ENCODE measurements at places on chromosomes 7 and 10.

GRCh38 chr7:19558527-19558926, 150.3 kb downstream of the POLR1F start:
- peak; percentile 17 for DNase-seq

DNA sequence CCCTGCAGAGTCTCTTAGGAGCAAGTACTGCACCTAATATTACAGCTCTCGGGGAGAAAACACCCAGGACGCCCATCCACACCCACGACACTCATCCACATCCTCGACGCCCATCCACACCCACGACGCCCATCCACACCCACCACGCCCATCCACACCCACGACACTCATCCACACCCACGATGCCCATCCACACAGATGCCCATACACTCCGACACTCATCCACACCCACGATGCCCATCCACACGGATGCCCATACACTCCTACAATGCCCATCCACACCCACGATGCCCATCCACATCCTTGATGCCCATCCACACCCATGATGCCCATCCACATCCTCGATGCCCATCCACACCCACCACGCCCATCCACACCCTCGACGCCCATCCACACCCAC, 503.1 kb downstream of the PTPRN2 start:
- DNase-seq: no peak

- DNase-seq: no peak
Measured at GRCh38 chr7:94409200-94409948, 14.7 kb downstream of the COL1A2 start.

DNA sequence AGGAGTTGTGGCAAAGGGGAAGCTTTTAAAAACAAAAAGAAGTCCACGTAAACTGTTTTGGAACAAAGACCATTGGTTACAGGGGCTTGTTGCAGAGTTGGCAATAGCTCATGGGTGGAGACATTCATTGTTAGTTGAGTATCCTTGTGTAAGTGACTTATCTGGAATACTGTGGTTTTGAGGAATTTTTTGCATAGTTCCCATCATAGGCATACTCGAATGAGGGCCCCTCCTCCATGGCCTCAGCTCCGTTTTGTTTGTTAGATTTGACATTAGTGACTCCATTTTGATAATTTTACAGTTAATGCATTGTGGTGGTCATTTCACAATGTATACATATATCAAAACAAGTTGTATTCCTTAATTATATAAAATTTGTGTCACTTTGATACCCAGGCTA, 12.8 kb upstream of the SMKR1 start:
- peak; percentile 74 for DNase-seq

- DNase-seq: peak; percentile 95
Measured at GRCh38 chr10:3248526-3249306, 76.1 kb upstream of the PITRM1 start.

- no peak for DNase-seq
Measured at GRCh38 chr10:4083509-4084003, 298.5 kb upstream of the KLF6 start.

DNA sequence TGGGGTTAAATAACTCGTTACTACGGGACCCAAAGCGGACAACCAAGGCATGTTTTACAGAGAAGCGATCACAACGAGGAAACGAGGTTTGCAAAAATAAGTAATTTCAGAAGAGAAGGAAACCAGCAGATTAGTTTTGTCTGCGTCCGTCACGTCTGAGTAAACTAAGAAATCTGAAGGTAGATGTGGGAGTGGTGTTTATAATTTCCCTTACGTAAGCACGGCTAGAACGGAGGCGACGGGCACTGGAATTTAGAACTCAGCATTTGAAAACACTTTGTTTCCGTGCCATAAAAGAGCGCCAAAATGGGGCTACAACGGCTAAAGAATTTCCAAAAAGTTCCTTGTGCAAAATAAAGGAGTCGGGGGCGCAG, 718 bp upstream of the UMAD1 start:
- no peak for DNase-seq

- no peak for DNase-seq
Measured at GRCh38 chr10:101573885-101574753, 13.9 kb downstream of the POLL start.

- no peak for DNase-seq
Measured at GRCh38 chr7:28018856-28019465, 161.6 kb downstream of the JAZF1 start.

- no peak for DNase-seq
Measured at GRCh38 chr7:77823787-77824186, 25.2 kb downstream of the PHTF2 start.

DNA sequence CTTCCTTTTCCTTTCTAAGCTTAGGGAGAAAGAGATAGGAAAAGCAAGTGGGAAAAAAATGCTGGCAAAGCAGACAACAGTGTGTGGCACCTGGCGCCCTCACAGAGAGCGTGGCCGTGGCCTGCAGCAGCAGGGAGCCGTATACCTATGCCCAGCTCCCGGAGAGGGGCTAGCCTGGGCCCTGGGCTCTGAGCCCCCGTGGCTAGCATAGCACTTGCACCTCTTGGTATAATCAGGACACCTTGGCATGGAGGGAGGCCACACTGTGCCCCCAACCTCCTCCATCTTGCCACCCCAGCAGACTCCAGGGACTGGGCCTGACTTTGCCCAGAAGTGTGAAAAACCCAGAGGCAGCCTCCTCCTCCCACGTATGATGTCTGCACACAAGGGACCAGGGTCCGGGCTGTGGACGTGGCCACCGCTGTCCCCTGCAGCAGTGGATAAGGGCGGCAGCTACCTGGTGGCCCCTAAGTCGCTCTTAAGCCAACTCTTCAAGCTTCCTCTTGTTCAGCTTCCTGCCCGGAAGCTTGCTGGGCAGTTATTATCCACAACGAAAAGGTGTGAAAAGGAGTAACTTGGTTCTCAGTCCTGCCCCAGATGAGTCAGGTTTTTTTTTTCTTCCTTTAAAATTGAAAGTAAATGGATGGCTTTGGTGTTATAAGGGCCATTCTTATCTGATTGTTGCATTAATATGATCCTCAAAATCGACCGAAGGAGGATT, 249.1 kb upstream of the PITRM1 start:
- DNase-seq: peak; percentile 58

- DNase-seq: no peak
Measured at GRCh38 chr7:129969881-129970446, 17.2 kb upstream of the UBE2H start.

DNA sequence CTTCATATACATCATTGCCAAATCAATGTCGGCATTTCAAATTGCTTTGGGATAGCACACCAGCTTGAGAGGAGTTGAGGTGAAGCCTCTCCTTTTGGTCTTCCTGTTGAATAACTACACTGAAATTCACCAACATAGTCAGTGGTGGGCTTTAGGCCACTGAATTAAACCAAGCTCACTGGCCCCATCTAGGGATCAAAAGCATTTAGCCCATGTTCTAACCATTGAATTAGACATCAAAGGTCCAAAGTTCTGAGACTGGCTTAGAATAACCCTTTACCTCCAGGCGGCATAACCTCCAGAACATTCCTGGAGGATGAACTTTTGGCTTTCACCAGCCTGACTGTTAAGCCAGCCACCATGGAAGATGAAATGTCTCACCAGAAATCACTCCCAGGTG, 54.6 kb downstream of the BPGM start:
- peak; percentile 83 for DNase-seq
